ENCODE measurements at places on chromosomes 2 and 18.
A peak's percentile ranks its signal among the peaks of the same experiment; 100 is the strongest.

GRCh38 chr18:34710458-34710914, 388 bp downstream of the DTNA start:
- peak; percentile 22 for DNase-seq

GRCh38 chr2:29816651-29817050, 104.7 kb downstream of the ALK start:
- no peak for DNase-seq

DNA sequence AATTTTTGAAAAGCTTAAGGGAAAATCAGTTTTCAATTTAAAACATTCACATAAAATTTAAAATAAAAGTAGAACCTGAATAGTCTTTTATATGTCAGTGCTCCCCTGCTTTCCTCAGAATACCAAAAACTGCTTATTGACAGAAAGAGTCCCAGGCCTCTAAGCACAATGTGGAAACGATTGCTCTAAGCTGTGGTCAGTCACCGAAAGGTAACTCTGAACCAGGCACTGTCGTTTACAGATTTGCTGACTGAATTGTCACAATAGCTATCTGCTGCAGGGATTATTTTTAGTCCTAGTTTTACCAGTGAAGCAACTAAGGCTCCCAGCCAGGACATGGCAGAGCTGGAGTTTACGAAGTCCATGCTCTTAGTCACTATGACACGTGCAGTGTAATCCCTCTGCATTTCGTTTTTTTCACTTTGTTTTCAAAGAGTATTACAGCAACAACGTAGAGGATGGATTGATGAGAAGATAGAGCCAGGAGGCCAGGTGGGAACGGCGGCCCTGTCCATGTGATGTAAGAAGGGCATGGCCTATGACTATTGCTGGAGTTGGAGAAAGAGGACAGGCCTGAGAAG, 28.1 kb upstream of the TMEM247 start:
- no peak for DNase-seq

DNA sequence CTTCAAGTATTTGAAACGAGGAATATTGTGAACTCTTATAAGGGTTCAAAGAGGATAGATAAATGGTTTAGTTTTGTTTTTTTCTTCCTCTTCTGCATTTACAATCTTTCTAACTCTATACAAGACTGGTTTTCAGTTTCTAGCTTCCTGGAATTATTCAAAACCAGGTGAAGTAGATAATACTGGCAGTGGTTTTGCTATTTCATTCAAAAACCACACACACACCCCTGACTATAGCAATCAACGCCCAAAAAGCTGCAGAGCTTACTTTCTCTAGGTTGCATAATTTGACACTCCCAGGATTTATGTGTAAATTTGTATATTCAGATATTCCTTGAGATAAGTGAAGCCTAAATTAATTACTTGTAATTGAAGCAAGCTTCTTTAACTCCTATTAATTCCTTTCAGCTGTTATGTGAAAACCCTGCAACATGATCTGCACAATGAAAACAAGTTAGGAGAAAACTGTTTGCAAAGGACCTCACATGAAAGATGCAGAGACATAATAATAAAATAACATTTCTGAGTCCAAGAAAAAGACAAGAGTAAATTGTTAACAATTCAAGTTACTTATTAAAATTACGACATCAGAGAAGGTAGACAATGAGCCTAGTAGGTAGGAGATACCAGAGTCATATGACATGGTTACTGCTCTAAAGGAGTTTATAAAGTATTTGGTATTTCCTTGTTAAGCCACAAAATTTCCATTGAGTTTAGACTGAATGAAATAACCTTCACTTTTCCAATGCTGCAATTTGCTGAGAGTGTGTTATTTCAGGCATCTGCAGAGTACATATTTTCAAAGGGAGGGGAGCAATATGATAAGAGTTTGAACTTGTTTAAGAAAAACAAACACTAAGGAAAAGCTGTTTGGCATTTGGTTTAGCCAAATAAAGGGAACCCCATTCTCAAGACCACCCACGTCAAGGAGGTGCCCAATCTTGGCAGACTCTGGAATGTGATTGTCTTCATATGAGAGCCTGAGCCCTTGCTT, 1.6 kb upstream of the NFE2L2 start:
- DNase-seq: peak; percentile 73

DNA sequence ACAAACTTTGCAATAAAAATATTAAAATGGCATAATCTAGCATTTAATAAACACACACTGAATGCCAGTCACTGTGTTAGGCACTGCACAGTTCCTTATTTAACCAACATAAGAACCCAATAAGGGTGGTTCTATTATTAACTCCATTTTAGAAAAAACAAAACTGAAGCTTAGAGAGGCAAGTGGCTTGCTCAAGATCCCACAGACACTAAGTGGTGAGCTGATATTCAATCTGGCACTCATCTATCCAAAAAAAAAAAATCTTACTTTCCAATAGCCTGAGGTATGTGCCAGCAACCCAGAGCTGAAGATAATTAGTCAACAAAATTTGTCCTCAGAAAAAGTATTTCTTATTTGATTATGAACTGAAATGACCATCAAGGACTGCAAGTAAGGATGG, 799 bp downstream of the CYTIP start:
- DNase-seq: no peak

GRCh38 chr2:229301237-229301636, 30.1 kb upstream of the PID1 start:
- DNase-seq: no peak

DNA sequence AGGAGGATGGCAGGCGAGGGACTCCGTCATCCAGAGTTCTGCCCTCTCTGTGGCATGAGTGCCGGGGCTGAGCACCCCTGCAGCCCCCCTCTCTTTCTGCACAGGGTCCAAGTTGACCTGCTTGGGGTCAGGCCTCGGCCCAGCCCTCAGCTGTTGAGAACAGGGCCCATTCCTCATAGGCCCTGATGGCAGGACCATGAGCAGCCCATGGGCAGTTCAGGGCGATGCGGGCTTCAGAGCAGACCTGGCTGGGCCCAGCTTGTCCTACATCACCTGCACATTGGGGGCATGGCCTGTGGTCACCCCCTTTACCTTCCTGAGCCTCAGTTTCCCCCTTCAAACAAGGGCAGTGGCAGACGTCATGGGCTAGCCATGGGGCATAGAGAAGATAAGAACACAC, 238.1 kb downstream of the SEPTIN10 start:
- DNase-seq: no peak

GRCh38 chr18:48735080-48735676, 196.3 kb downstream of the CTIF start:
- no peak for DNase-seq

GRCh38 chr18:55252901-55253300, 293.6 kb upstream of the CCDC68 start:
- no peak for DNase-seq

GRCh38 chr2:230161184-230161583, 58.6 kb downstream of the SP110 start:
- DNase-seq: no peak

GRCh38 chr2:96485350-96485749, 19.8 kb downstream of the NEURL3 start:
- no peak for DNase-seq

- peak; percentile 27 for DNase-seq
Measured at GRCh38 chr2:98507891-98508708, 63.4 kb downstream of the INPP4A start.

DNA sequence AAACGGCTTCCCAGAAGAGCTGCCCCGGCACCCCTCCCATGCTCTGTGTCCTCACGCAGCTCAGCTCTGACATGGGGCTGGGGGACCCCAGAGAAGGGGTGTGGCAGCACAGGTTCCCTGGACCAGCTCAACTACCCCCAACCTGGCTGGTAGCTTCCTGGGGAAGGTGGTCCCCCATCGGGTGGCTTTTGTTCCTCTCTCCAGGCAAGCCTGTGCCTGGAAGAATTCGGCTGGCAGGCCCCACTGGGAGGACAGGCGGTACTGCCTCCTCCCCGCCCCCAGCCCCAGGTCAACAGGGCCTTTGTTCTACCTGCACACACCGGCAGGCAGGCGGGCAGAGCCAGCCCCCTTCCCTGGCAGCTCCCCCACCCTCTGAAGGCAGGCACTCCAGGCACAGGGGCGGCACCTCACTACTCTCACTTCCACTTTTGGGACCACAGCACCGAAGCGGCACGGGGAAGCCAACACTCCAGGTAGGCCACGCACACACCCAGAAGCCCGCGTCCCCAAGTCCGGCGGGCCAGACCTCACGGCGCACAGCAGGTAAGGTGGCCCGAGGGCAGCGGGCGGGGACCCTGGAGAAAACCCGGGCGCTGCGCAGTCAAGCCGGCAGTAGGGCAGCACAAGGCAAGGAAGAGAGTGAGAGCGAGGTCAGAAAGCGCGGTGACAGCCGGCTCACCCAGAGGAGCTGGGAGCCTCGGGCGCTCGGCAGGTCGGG, 1.3 kb downstream of the HS6ST1 start:
- peak; percentile 43 for DNase-seq

- DNase-seq: no peak
Measured at GRCh38 chr2:232488721-232489300, 1.2 kb upstream of the ECEL1 start.

GRCh38 chr2:134722728-134723127, 3.9 kb upstream of the TMEM163 start:
- no peak for DNase-seq

DNA sequence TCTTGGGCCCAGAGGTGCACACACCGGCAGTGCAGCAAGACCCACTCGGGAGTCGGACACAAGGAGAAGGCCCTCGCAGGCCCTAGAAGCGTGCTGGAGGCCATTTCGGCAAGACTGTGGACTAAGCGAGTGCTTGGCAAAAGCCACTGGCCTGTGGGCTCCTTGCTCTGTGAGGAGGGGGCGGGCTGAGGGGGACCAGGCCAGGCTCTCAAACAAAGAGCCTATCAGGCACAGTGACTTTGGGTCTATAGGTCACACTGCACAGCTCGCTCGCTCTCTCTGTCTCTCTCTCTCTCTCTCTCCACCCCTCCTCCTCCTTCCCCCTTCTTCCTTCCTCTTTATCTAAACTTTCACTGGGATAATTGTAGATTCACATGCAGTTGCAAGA, 23.6 kb upstream of the ZCCHC2 start:
- no peak for DNase-seq

DNA sequence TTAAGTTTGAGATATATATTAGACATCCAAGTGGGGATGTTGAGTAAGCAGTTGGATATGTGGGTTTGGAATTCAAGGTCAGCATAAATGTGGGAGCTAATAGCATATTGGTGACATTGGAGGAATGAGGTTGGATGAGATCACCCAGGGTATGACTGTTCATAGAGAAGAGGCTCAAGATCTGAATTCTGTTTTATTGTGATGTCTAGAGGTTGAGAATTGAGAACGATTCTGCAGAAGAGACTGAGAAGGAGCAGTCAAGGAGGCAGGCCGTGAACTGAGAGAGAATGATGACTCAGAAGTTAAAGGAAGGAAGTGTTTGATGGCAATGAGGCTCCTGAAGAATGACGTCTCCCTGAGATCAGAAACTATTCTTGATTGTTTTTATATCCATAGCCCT, 5.9 kb downstream of the SERPINB11 start:
- no peak for DNase-seq

DNA sequence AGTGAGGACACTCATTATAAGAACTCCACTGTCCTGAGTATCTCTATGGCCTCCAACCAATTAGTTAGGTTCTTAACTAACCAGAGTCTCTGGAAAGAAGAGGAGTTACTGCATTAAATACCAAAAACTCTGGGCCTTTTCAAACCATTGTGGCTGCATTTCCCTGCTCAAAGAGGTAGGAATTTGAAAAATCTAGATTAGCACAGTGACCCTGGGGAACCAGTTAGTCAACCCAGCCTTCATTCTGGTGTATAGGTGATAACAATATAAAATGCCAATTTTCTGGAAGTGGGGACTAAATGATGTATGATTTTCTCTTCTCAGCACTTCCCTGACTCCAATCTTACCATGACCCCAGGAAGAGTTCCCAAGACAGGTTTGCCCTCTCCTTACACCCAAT, 287.8 kb upstream of the SETBP1 start:
- DNase-seq: peak; percentile 50

- no peak for DNase-seq
Measured at GRCh38 chr2:111534910-111535352, 349.1 kb downstream of the ANAPC1 start.

DNA sequence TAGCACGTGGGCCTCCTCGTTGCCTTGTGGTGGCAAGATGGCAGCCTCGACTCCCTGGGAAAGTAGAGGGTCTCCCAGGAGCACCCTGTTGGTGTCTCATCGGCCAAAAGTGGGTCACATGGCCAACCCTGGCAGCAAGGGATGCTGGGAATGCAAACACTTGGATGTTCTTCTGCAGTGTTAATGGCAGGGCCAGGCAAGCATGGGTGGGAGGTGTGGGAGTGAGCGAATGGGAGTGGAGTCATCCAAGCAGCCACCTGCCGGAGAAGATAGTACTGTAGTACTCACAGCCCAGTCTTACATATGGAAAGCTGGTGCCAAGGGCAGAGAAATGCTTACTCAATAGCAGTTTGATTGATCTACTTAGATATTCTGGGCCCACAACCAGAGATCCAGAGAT, 122.2 kb downstream of the INHBB start:
- DNase-seq: no peak

DNA sequence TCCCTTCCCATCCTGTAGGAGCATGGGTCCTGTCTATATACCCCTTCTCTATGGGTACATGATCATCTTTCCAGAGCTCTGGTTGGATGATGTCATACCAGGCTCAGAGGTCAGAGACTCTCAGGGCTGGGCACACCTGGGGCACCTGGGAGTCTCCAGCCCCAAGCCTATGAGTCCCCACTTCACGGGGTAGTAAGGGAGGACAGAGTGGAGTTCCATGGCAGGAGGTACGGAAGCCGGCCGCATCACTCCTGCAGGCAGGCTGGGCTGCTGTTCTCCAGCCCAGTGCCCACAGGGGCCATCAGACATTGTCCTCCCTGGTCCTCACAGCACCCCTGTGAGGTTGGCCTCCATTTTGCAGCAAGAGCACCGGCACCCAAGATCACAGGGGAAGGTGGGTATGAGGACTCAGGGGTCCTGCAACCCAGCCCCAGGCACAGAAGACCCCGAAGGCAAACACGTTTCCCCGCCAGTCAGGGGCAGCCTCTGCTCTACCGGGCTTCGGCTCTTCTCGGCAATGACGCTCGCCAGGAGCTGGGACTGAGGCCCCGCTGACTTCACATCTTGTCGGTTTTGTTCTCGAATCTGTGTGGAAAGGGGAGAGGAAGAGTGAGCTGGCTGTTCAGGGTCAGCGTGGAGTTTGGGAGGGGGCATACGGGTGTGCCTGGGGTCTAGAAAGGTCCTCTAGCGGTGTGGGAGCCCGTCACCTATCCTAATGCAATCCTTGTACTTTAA, 91.5 kb downstream of the ADD2 start:
- no peak for DNase-seq

DNA sequence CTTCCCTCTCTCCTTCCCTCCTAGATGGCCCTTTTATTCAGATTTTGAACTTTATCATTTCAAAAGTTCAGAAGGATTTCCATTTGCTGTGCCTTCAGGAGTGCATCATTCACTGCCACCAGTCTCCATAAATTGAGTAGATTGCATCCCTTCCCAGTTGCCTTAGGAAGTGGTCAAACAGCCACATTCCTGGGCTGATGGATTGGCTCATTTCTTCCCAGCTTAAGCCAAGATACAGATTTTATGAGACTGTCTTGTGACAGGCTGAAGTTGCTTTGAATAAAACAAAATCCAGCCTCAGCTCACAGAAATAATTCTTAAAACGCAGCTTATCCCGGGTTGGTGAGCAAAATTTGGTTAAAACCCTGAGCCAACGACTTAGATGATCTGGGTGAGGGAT, 9.8 kb downstream of the NRP2 start:
- no peak for DNase-seq
